ENCODE measurements at places on chromosomes 4 and X.
A peak's percentile ranks its signal among the peaks of the same experiment; 100 is the strongest.

DNA sequence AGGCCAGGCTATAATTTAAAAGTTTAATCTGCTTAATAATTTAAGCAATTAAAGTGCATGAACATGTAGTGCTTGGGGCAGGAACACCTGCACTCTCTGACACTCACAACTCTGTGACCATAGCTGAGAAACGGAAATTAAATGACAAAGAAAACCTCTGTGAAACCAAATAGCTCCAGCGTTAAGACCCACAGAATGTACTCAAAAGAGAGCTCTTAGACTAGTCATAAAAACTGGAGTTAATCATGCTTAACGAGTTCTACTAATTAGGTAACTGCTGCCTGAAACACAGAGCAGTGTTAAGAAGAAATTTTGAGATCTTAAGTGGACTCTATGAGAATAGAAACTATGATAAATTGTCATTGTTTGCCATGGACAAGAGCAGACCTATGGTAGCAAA, 174.4 kb upstream of the SPIN4 start:
- DNase-seq: no peak

GRCh38 chr4:94352996-94353395, 10.4 kb upstream of the HPGDS start:
- DNase-seq: no peak

DNA sequence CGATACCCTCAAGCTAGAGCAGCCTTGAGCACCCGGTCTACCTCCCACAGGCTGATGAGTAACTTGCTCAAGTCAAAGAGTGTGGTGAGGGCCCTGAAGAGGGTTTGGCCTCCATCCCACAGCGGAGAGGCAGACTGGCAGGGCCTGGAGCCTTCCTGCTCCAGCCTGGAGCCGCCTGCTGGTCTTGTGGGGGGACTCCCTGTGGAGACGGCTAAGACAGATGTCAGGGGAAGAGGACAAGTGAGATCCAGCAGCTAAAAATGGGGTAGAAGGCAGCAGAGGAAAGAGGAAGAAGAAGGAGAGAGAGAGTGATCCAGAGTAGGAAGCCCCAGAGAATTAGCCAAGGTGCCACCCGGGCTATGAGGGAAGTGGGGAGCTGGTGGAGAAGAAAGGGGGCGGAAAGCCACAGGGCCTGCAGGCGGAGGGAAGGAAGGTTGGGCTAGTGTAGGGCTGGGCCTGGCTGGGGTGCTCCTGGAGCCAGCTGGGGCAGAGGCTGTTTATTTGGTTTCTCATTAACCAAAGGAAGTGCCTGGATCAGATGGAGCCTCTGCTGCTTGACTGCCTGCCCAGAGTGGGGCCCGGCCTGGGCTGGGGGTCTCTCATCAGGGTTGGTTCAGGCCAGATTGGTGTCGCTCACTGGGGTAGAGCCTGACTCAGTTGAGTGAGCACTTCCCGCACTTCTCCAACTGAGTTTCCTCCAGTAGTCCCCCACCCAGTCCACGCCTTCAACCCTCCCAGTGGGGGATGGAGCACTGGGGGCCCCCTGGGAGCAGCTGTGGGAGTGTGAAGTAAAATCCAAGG, 14.2 kb downstream of the EFNB1 start:
- DNase-seq: no peak

DNA sequence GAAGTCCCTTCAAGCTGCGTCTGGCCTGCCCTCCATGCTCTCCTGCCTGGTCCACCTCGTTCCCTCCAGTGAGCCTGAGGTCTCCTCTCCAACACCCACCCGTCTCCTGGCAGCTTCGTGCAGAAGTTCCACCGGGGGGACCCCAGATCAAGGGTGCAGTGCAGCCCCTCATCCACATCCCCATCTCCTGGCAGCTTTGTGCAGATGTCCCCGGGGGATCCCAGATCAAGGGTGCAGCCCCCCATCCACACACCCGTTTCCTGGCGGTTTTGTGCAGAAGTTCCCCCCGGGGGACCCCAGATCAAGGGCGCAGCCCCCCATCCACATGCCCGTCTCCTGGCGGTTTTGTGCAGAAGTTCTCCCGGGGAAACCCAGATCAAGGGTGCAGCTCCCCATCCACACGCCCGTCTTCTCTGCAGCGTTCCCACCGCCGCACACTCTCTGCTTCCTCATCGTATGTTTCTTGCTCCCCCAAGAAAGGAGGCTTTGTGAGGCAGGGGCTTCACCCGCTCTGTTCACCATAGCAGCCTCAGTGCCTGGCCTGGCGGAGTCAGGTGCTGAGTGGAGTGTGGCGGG, 35.7 kb downstream of the PIGG start:
- no peak for DNase-seq

- DNase-seq: no peak
Measured at GRCh38 chr4:54445866-54446265, 211.9 kb upstream of the KIT start.

DNA sequence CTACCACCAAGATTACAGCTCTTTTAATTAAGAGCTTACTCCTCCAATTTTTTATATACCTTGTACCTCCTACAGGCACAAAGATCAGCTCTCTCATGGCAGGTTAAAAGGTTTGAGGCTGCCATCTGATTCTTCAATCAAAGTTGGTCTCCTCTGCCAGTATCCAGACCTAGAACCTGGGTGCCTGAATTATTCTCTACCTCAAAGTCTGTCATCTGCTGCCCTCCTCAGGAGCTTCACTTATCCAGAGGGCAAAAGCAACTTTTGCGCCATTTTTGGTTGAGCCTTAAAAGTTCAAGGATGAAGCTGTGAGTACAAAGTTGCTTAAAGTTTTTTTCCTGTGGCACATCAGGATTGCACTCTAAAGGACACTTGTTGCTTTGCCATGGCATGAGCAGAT, 343.7 kb upstream of the PPP1R2C start:
- DNase-seq: no peak

GRCh38 chr4:185778307-185778706, 33.7 kb downstream of the SORBS2 start:
- DNase-seq: no peak

DNA sequence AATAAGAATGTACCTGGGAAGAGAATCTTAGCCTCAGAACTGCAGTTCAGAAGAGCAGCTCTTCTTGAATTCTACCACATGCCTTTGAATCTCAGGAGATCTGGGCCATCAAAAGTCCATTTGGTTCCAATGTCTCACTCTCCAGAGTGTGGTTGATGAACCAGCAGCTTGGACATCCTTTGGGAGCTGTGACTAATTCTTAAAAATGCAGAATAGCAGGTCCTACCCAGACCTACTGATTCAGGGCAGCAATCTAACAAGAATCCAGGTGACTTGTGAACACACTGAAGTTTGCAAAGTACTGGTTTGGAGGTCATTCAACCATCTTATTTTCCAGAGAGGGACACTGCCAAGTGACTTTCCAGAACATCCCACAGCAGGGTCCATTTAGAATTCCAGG, 244.7 kb downstream of the PACRGL start:
- no peak for DNase-seq

DNA sequence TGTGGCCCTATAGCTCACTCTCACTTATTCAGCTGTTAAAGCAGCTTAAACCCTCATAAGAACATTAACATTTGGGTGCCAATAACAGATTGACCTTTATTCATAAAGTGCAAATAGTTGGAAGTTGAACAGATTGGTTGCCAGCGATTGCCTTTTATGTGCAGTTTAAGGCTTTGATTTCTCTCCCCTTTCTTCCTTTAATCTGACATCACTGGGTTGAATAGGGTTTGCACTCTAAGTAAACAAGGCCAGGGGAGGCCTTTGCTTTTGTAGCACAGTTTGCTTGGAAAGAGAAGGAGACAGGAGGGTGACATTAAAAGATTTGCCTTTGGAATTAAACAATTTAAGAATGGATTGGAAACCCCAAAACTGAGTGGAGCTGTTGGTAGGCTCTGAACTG, 114.3 kb downstream of the NKX6-1 start:
- no peak for DNase-seq

DNA sequence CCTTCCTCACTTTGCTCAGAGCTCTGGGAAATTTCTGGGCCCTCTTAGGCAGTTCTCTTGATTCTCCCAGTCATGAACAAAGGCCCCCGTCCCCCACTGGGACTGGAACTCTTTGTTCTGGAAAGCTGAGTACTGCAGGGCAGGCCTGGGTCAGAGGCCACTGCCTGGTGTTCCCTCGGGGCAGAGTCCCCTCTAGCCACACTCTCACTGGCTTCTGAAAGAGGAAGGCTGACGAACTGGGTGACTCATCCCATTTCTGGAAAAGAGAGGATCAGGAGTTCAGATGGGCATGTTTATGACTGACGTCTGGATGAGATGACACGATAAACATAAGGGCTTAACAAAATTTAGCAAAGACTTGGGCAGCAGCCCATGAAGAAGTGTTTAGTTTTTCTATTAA, 47.7 kb downstream of the DDX3X start:
- DNase-seq: no peak

DNA sequence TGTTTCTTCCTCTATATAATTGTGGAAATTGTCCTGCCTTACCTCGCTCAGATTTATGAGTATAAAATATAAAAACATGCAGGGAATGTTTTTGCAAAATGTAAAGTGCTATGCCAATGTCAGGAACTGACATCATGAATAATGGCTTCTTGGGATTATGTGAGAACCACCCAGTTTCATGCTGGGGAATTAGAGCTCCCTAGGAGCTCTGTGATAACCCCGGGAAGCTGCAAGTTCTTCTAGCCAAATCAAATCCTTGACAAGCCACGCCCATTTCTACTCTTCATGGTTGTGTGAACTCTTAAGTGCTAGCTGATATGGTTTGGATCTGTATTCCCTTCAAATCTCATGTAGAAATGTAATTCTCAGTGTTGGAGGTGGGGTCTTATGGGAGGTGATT, 85.9 kb upstream of the PAK3 start:
- DNase-seq: no peak

GRCh38 chr4:173211838-173212237, 43.2 kb downstream of the GALNT7 start:
- no peak for DNase-seq

- no peak for DNase-seq
Measured at GRCh38 chr4:107937040-107937439, 5.7 kb downstream of the CYP2U1 start.

DNA sequence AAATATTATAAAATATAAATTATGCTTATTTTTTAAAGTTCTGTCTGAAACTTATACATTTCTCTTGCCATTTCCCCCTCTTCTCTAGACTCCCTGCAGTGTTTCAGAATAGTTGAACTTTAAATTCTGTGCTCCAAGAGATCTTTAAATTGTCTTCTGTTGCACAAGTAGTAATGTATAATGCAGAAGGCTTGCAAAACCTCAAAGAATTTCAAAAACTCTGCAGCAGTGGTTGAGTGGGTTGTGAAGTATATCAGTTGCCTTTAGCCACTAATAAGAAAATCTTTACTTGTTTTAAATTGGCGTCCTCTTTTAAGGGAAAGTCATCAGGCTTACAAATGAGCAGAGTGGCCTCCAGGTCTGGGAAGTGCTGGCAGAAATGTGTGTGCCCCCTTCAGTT, 1153.3 kb upstream of the PABPC4L start:
- DNase-seq: no peak

GRCh38 chrX:42943051-42943974, 165.3 kb upstream of the PPP1R2C start:
- DNase-seq: no peak

- DNase-seq: no peak
Measured at GRCh38 chr4:186761393-186761792, 37.7 kb upstream of the FAT1 start.

GRCh38 chr4:146960634-146961033, 15.0 kb upstream of the TTC29 start:
- DNase-seq: no peak

DNA sequence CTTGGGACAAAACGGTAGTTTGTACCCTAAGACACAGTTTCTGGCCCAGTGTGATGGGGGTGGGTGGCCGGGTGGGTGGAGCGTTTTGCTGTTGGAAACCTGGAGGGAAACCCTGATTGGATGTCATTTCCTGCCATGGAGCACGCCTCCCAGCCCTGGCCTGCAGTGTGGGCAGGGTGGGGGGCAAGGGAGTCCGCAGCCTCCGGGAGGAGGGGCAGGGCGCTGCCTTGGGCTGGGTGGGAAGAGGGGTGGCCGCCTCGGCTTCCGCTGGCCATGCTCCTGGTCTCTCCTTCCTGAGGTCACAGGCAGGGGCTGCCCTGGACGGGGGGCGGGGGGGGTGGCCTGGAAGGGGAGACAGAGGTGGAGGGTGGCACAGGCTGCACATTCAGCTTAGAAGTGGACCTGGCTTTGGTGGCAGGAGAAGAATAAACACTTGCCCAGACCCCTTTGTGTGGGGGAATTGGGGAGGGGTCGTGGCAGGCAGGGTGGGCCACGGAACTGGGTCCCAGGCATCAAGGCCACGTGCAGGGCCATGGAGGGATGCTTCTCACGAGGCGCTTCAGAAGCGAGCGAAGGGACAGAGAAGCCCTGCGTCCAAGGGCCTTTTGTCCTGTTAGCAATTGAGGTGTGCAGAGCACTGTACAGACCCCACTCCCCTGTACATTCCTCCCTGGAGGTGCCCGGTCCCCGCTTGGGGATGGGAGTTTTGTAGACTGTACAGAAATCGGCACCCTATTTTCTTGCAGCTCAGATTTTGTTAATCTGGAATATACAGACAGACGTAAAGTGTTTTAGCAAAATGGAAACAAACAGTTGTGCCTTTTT, 6.2 kb downstream of the NAT8L start:
- no peak for DNase-seq

DNA sequence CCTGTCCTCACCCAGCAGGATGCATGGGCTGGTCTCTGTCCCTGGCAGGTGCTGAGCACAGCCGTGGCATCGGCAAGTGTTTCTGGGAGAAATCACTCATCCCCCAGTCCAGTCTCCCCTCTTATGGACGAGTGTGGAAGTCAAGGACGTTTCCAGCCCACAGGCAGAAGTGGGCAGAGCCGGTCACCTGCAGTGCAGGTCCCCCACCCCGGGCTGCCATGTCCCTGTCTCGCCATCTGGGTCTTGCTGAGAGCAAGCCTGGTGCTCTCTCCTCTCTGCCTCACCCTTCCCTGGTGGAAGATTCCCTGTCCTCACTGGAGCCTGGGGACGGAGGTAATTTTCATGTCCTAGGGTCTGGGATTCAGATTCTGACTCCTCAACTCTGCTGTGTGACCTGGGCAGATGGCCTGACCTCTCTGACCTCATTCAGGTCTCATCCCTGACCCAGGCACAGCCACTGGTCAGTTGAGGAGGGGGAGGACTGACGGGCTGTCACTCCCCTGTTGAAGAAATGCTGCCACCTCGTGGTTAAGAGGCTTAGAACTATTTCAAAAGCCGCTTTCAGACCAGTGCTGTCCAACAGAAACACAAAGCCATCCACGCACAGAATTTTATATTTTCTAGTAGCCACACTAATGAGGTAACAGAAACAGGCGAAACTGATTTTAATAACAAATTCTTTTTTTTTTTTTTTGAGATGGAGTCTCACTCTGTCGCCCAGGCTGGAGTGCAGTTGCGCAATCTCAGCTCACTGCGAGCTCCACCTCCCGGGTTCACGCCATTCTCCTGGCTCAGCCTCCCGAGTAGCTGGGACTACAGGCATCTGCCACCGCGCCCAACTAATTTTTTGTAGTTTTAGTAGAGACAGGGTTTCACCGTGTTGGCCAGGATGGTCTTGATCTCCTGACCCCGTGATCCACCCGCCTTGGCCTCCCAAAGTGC, 1.8 kb downstream of the CPZ start:
- peak; percentile 4 for DNase-seq

All from NCI-H2081 treated with DMSO at 0.1 percent for 48 hours (cell line).